ENCODE measurements at places on chromosomes 7 and 10.

DNA sequence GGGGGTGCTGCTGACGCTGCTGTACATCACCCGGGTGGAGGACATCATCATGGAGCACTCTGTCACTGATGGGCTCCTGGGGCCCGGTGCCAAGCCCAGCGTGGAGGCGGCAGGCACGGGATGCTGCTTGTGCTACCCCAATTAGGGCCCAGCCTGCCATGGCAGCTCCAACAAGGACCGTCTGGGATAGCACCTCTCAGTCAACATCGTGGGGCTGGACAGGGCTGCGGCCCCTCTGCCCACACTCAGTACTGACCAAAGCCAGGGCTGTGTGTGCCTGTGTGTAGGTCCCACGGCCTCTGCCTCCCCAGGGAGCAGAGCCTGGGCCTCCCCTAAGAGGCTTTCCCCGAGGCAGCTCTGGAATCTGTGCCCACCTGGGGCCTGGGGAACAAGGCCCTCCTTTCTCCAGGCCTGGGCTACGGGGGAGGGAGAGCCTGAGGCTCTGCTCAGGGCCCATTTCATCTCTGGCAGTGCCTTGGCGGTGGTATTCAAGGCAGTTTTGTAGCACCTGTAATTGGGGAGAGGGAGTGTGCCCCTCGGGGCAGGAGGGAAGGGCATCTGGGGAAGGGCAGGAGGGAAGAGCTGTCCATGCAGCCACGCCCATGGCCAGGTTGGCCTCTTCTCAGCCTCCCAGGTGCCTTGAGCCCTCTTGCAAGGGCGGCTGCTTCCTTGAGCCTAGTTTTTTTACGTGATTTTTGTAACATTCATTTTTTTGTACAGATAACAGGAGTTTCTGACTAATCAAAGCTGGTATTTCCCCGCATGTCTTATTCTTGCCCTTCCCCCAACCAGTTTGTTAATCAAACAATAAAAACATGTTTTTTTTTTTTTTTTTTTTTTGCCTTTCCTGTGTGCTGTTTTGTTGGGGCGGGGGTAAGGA is 55.8 kb downstream of the TSPAN15 start:
- no peak for DNase-seq

DNA sequence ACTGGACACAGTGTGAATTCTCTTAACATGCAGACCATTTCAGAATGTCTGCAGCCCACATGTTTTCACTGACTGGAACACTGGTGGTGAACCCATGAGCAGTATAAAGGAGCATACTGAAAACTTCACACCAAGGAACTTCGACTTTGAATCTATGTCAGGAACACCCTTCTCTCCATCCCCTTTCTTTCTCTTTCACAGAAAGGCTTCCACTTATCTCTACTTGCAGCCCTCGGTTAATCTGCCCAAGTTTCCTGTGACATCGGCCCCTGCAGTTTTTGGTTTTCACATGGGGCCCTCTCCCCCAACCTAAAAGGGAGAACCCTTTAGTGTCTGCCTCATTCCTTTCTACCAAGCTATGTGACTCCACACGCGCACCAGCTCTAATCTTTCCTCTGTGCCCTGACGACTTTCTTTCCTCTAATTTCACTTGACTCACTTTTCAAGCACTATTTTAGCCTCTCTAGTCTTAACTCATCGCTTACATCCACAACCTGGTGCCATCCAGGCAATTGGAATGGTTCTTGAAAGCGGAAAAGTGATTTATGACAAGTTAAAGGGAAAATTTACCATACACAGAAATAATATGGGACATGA is 70.1 kb downstream of the RELN start:
- no peak for DNase-seq

DNA sequence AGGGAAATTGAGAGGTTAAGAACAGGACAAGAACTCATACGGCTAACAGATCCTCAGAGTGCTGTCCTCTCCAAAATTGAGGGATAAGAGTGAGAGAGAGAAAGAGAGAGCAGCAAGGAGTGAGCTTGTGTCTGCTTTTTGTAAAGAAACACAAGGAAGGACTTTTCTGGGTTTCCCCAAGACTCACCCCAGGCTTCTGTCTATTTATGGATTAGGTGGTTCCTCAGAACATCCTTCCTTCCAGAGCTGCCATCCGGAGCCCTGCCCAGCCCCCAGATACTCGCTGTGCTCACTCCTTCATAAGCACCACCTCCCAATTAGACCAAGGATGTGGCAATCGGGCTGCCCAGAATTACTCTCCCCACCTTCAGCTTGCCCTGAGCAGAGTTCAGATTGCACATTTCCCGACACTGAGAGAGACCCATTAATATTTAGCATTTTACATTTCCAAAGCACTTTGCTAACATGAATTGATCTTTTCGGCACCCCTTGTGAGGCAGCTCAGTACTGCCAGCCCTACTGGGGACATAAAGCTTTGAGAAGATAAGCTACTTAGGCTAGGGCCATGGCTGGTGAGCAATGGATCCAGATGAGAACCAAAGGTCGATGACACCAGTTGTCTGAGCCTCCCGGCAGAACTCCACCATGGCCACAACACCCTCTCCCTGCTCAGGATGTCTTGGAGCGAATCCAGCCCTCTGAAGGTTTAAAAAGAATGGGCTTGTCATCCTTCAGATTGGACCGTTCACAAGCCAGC is 19.2 kb upstream of the R3HCC1L start:
- no peak for DNase-seq

- DNase-seq: no peak
Observed at GRCh38 chr7:108340856-108341411, 115.3 kb downstream of the NRCAM start.

GRCh38 chr7:80929619-80930018 is 10.8 kb upstream of the SEMA3C start:
- no peak for DNase-seq

DNA sequence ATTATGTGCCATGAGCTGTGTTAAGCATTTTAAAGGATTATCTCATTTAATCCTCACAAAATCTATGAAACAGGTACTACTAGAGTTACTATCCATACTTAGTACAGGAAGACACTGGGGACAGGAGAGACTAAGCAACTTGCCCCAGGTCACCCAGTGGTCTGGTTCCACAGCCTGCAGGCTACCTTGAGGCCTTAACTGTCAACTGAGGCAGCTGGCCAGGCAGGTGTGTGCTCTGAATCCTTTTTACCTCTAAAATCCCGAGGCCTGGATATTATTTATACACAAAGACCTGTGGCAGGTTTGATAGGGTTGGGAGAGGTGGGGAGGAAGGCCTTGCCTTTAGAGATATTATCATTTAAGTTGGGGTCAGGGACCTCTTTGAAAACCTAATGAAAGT is 3.1 kb downstream of the ZNF777 start:
- no peak for DNase-seq

DNA sequence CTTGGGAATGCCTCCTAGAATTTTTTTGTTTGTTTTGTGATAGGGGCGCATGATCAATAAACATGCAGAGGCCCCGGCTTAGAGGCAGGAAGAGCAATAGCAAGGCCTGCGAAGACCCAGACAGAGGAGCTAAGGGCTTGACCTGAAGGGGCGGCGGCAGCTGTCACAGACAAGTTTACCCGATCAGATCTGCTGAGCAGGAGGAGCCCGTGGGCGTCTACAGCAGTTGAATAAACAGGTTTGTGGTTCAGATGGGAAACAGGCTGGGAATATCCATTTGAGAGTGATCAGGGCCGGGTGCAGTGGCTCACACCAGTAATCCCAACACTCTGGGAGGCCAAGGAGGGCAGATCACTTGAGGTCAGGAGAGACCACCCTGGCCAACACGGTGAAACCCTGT is 126.0 kb upstream of the CALN1 start:
- no peak for DNase-seq

DNA sequence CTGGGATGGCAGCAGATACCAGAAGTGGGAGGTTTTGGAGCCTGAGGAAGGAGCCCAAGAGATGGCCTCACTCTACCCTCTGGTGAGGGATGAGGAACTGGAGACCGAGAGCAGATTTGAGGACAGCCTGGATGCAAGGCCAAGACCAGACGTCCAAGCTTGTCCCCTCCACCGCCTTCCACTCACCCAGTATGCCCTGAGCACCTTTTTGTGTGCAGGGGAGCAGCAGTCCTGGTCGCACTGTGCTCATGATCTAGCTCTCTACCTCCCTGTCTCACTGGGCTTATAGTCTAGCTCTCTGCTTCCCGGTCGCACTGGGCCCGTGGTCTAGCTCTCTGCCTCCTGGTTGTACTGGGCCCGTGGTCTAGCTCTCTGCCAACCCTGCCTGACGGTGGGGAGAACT is 33.6 kb upstream of the CHST15 start:
- DNase-seq: no peak

GRCh38 chr7:1403638-1404459 is 55.4 kb downstream of the MICALL2 start:
- no peak for DNase-seq

DNA sequence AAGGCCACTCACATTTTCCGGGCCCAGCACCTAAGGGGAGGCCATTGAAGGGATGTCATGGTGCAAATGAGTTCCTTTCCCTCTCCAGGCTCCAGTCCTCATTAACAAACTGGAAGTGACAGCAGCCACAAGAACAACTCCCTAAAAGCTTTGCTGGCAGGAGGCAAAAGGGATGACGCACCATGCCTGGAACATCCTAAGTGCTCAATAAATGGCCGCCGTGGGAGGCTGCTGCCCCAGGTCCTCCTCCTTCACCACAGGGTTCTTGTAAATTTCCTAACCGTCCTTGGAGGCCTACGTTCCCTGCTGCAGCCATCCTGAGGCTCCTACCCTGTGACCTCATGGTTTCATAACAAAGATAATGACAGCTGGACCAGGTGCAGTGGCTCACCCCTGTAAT is 41.3 kb upstream of the CAMK1D start:
- DNase-seq: no peak

- DNase-seq: no peak
Observed at GRCh38 chr7:28378574-28379149, 33.7 kb upstream of the CREB5 start.

DNA sequence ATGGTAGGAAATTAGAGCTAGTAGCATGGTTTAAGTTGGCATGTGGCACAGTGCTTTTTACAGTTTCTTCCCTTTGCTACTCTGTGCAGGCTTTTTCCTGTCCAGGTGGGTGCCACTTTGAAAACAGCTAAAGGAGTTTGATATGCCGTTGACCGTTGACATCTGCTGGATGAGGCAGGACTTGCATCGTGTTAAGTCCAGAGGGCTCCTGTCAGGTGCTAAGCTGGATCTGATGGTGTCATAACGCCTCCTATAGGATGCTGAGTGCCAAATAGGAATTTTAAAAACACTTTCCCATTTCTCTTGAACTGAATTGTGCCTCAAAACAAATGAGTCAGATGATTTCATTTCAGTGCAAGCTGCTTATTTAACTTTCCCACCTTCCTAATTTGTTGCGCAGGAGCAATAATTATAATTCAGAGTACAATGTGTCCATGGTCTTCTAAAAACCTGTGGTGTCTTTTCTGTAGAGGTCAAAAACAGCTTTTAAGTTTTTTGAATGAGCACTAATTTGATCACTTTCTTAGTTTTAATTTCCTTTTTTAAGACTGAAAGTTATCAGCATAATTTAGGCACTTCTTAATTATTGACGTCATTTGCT is 178.3 kb downstream of the CDCA7L start:
- DNase-seq: no peak

- no peak for DNase-seq
Observed at GRCh38 chr10:24958721-24959381, 6.4 kb upstream of the PRTFDC1 start.

DNA sequence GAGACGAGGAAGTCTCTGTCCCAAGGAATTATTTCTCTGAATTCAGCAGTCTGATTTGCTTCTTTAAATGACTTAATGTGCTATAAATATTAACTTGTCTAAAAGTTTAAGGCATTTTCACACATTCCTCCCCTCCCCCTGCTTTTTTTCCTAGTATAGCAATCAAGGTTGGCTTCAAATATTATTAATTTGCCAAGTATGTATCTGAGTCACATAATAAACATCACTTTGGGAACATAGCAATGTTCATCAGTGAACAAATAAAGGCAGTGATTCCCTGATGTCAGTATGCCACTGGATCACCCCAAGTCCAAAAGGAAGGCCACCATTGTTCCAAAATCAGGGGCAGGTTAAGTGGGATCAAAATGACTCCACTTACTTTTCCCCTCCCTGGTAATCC is 40.5 kb downstream of the PDE6C start:
- no peak for DNase-seq

DNA sequence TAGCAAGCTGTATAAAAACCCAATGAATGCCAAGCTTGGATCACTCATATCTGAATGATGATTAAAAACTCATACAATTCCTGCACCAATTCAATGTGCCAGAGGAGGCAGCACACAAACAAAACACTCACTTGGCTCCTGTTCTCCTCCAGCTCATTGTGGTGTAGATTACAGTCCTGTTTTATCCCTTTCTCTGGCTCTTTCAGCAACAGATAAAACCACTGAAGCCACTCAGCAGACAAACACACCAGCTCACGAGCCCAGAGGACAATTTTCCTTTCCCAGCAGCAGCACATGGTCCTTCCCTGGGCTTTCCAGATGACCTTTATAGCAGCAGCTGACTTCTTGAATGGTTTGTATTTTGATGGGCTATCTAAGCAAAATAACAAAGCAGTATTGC is 107.3 kb upstream of the STARD3NL start:
- DNase-seq: no peak

- DNase-seq: no peak
Observed at GRCh38 chr7:98211221-98211675, at the start of gene BHLHA15. Gene BHLHA15 (plus strand): TSS chr7:98211439. CDS start chr7:98212310, 871 bp downstream.

GRCh38 chr7:46003161-46003560 is 82.1 kb upstream of the IGFBP3 start:
- no peak for DNase-seq

DNA sequence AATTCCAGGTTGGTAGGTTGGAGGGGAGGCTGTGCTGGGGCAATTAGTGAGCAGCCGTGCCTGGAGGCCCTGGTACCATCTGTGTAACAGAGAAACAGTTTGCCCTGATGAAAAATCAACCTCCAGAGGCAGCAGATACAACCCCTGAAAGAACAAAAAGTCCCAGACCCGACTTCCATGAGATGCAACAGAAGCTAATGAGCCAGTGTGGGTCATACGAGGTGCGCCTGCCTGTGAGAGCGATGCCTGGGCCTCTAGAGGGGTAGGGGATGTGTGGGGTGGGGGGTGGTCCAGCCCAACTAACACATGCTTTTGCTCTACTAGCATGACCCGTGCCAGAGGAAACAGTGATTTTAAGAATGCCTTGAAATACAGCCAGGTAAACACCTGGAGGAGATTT is 39.3 kb downstream of the CELF2 start:
- no peak for DNase-seq
